ENCODE measurements at places on chromosomes 7 and 10. TPM values are rescaled to one million over a fixed set of nuclear protein-coding genes. Genes with fewer than 3 reads are reported as not detected.

DNA sequence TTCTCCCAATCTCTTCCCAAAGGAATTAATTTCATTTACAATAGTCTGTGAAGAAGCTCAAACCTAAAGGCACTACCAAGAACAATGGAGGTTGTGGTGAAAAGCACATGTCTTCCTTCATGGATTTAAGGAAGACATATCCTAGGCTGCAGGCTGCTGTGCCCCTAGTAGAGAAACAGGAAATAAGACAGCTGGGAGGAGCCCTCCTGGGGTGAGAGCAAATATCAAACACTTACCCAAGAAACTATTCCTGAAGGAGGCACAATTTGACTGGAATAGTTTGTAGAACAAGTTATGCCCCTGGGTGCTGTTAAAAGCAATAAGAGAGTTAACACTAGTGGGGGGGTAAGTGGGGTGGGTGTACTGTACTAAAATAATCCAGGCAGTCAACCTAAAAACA lies 30.1 kb downstream of the PDZD8 start:
- H3K36me3 ChIP-seq: peaks cover 13% of the 10 kb centered on the region
- no peak overlapping the region for H3K4me3 ChIP-seq
- no peaks in the 10 kb centered on the region for H3K27me3 ChIP-seq
- H3K27ac ChIP-seq: no peak overlapping the region

GRCh38 chr10:43692051-43692825 lies 43.6 kb upstream of the ZNF32 start:
- DNase-seq: no peak
- H3K27ac ChIP-seq: no peak overlapping the region
- H3K4me3 ChIP-seq: no peak overlapping the region
- H3K27me3 ChIP-seq: no peaks in the 10 kb centered on the region
- H3K4me1 ChIP-seq: peaks cover 8% of the 10 kb centered on the region
- no peaks in the 10 kb centered on the region for H3K36me3 ChIP-seq

- no peaks in the 10 kb centered on the region for H3K36me3 ChIP-seq
These were observed 77.3 kb upstream of the AKR1E2 start for GRCh38 chr10:4748491-4749270.

- H3K36me3 ChIP-seq: no peaks in the 10 kb centered on the region
- H3K27ac ChIP-seq: no peak overlapping the region
- H3K4me1 ChIP-seq: no peaks in the 10 kb centered on the region
- no peaks in the 10 kb centered on the region for H3K27me3 ChIP-seq
These were observed 189.9 kb downstream of the TFEC start for GRCh38 chr7:115840702-115841101.

DNA sequence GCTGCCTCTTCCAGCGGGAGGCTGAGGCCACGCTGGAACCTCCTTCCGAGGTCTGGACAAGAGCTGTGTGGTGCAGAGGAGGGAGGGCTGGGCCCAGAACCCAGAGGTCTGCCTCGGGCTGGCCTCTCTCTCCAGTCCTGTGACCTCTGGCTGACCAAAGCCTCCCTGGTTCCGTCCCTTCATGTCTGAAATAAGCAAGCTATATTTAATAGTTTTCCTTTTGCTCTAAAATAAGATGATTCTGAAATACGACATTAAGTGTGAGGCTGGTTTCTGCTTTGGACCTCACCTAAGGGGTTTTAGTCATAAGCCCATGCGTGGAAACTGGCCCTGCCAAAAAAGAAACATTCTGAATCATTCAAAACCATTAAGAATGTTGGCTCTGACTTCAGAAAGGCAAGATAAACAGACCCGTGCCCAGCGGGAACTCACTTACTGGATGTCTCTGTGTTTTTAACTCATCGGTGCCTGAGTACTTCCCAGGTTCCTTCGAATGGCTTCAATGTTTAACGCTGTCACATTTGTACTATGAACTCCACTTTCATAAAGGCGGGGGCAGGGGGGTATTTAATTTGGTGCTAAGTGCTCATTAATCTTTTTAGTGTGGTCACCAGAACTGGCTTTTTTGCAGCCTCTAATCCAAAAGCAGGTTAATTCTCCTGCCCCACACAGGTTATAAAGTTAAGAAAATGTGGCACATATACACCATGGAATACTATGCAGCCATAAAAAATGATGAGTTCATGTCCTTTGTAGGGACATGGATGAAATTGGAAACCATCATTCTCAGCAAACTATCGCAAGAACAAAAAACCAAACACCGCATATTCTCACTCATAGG lies 157.5 kb upstream of the KLF14 start:
- peaks cover 96% of the 10 kb centered on the region for H3K4me1 ChIP-seq
- peaks cover 76% of the 10 kb centered on the region for H3K36me3 ChIP-seq
- H3K27me3 ChIP-seq: no peaks in the 10 kb centered on the region
- peak; percentile 88 for DNase-seq
- H3K4me3 ChIP-seq: no peak overlapping the region
- peak overlapping the region; percentile 68 for H3K27ac ChIP-seq

- H3K36me3 ChIP-seq: no peaks in the 10 kb centered on the region
- H3K27ac ChIP-seq: no peak overlapping the region
- H3K27me3 ChIP-seq: no peaks in the 10 kb centered on the region
- DNase-seq: no peak
These were observed 12.2 kb upstream of the HYCC1 start for GRCh38 chr7:23026164-23026563.

DNA sequence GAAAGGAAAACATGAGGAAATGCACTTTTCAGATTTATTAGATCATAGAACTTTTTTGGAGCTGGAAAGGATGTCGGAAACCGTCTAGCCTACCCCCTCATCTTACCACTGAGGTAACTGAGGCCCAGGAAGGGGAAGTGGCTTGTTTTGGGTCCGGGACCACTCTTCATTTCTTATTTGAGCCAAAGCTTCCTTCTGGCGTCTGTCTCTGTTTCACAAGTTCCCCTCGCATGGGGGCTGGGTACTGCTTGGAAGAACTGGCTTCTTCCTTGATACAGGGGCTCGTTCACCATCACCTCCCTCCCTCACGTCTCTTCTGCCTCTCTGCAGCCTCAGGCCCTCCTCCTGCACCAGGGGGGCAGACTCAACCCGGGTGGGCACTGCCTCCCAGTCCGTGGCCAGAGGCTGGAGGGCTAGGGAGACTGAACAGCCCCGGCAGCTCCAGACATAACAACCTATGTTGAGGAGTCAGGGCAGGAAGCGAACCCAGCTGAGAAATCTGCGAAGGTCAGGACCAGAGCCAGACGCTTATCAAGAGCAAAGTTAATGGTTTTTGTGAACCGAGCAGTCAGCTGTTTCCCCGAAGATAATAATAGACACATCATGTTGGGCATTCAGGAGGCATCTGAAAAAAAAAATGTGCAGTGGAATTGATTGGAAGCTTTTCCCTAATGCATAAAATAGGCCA lies 12.9 kb downstream of the HTRA1 start:
- no peak overlapping the region for H3K4me3 ChIP-seq
- DNase-seq: no peak
- H3K27ac ChIP-seq: no peak overlapping the region
- no peaks in the 10 kb centered on the region for H3K27me3 ChIP-seq
- no peaks in the 10 kb centered on the region for H3K36me3 ChIP-seq

DNA sequence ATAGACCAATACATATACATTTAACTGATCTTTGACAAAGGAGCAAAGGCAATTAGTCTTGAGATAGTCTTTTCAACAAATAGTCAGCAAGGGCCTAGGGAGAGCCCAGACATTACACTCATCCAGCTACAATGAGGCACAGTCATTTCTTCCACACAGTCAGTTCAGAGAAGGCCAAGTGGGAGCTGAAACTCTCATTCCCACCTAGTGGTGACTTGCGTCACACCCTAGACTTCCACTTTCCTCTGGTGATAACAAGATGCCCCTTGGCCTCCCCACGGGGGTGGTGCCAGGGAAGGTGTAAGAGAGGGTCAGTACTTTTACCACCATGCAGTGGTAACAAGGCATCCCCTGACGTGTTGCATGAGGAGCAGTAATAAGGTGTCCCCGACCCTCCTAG lies 8.0 kb downstream of the FRMPD2 start:
- H3K36me3 ChIP-seq: no peaks in the 10 kb centered on the region
- H3K27me3 ChIP-seq: no peaks in the 10 kb centered on the region
- H3K4me1 ChIP-seq: no peaks in the 10 kb centered on the region
- H3K4me3 ChIP-seq: no peak overlapping the region

GRCh38 chr10:29623797-29624196 lies 11.0 kb downstream of the SVIL start:
- H3K4me1 ChIP-seq: peaks cover 17% of the 10 kb centered on the region
- DNase-seq: no peak
- no peak overlapping the region for H3K27ac ChIP-seq
- H3K27me3 ChIP-seq: no peaks in the 10 kb centered on the region
- no peaks in the 10 kb centered on the region for H3K36me3 ChIP-seq
- H3K4me3 ChIP-seq: no peak overlapping the region

DNA sequence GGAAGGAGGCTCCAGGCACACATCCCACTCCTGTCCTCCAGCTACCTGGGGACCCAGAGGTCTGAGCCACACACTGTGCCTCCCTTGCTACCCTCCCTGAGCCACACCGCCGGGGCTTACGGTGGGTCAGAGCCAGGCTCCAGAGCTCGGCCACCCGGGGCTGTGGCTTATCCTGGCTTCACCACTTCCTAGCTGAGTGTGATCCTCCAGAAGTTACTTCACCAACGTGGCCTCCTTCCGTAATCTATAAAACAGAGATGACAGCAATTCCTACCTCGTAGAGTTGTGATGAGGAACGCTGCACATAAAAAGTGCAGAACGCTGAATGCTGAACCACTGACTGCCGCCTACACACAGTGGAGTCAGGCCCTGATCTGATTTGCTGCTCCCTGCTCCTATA lies 285.0 kb downstream of the PRPF18 start:
- H3K27me3 ChIP-seq: no peaks in the 10 kb centered on the region
- H3K4me3 ChIP-seq: no peak overlapping the region
- no peaks in the 10 kb centered on the region for H3K36me3 ChIP-seq
- H3K27ac ChIP-seq: no peak overlapping the region
- peaks cover 14% of the 10 kb centered on the region for H3K4me1 ChIP-seq

DNA sequence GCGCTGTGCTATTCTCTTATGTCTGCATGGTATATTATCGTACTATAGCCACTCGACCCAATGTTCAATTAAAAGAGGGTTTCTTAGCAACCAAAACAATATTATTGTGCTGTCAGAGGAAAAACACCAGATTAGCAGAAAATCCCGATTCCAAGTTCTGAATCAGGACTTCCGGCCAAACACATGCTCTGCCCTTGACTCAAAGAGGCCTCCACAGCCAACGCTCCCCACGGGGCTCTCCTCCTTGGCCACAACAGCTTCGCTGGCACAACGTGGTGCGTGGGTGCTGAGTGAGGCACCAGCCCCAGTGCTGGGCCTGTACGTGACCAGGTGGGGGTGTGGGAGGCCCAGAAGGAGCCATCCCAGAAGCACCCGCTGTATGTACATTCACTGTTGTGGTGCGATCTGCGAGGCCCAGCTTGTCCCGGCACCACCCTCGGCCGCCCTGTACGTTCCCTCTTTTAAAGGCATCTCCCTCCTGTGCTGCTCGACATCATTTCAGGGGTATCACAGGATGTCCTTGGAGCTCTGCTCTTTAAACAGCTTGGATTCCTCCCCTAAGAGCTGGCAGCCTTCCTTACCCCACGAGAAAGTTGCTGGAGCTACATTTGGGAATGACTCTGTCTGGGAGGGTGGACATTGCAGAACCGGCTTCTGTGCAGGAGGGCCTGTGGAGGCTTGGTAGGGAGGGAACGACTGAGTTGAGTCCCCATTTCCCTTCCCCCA lies 736.2 kb downstream of the PARD3 start:
- no peaks in the 10 kb centered on the region for H3K36me3 ChIP-seq
- H3K27ac ChIP-seq: no peak overlapping the region
- H3K4me3 ChIP-seq: no peak overlapping the region
- no peak for DNase-seq
- H3K4me1 ChIP-seq: no peaks in the 10 kb centered on the region
- no peaks in the 10 kb centered on the region for H3K27me3 ChIP-seq

- no peaks in the 10 kb centered on the region for H3K27me3 ChIP-seq
- DNase-seq: no peak
- peaks cover 20% of the 10 kb centered on the region for H3K4me1 ChIP-seq
- no peaks in the 10 kb centered on the region for H3K36me3 ChIP-seq
These were observed 29.0 kb upstream of the EIF5AL1 start for GRCh38 chr10:79483299-79483698.

GRCh38 chr10:73744664-73744975 lies 448 bp downstream of the SEC24C start:
- peak; percentile 69 for DNase-seq
- H3K36me3 ChIP-seq: peaks cover 54% of the 10 kb centered on the region
- H3K27me3 ChIP-seq: no peaks in the 10 kb centered on the region
- peaks cover 8% of the 10 kb centered on the region for H3K4me1 ChIP-seq
- peak overlapping the region; percentile 94 for H3K27ac ChIP-seq

DNA sequence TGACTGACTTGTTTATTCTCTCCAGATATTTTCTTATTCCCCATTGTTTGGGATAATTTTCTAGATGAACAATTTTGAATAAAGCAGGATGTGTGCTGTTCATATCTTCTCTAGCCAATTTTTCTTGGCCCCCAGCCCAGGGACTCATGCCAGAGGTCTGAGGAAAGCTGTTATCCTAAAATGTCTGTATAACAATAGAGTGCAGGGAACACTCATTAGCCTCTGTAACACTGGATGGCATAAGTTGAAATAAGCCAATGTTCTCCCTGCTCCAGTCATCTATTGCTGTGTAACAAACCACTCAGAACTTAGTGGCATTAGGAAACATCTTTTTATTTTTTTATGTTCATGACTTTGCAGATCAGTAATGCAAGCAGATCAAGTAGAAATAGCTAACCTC lies 121.7 kb upstream of the TRIM24 start:
- no peak overlapping the region for H3K27ac ChIP-seq
- no peaks in the 10 kb centered on the region for H3K4me1 ChIP-seq
- H3K4me3 ChIP-seq: no peak overlapping the region
- no peaks in the 10 kb centered on the region for H3K27me3 ChIP-seq
- no peak for DNase-seq

Gene GPER1
- total RNA-seq: not detected

Gene WASHC2A
- 22.3 TPM for total RNA-seq

Gene RHOBTB1
- 17.7 TPM for total RNA-seq

Gene PON1
- not detected for total RNA-seq

Gene NT5C3A
- 31.1 TPM for total RNA-seq

Gene SFTPA1
- not detected for total RNA-seq

Gene CHN2
- 0.21 TPM for total RNA-seq
